ENCODE measurements at places on chromosomes 3 and 15.

GRCh38 chr3:183312433-183312832 lies 59.4 kb downstream of the B3GNT5 start:
- no peak for DNase-seq

DNA sequence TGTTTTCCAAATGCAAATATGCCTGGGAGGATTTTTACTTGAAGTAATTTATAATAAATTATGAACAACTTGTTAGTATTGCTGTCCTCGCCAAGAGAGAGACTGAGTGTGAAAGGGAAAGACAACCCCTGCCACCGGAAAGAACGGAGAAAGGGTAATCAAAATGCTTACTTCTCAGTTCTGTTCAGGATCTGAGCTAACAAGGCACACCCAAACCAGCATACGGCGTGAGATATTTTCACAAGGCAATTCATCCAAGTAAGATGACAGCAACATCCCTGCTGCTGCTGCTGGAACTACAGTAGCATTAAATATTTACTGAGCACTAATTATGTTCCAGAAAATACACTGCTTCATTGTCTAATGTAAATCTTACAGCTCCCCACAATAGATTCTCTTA lies 96.1 kb downstream of the KBTBD8 start:
- DNase-seq = no peak

DNA sequence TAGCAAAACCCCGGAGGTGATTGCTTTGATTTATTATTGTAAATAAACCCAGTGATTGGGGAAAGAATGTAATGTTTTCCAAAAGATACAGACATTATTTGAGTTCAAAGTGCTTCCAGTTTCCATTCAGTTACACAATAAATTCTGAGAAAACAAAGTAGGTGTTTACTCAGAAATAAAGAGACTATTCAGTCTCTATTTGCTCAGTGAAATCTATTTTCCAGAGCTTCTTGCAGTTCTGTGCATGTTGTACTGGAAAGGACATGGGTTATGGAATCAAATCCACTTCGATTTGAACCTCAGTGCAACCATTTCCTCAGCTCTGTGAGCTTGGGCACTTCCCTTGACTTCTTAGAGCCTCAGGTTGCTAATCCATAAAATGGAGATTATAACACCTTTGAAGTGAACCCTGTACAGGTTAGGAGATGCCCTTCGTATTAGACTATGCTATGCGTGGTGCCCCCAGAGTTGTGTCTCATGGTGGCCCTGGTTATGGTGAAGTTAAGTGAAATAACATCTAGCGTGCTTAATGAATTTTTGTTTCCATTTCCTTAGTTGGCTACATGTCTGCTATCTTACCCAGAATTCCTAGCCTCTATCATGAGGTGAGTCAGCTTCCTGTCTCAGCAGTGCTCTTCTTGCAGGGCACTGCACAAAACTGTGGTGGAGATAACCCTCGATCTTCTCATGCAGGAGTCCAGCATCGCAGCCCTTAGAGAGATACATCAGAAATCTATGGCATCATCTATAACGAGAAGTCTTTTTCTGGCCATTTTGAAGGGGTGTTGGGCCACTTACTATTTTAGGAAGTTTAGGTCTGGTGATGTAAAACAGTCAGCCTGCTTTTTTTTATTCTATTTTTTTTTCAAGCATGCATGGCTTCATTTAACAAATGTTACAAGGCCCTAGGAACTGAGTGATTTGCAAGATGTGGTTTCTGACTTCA lies 97.7 kb downstream of the RPL39L start:
- peak; percentile 67 for DNase-seq

DNA sequence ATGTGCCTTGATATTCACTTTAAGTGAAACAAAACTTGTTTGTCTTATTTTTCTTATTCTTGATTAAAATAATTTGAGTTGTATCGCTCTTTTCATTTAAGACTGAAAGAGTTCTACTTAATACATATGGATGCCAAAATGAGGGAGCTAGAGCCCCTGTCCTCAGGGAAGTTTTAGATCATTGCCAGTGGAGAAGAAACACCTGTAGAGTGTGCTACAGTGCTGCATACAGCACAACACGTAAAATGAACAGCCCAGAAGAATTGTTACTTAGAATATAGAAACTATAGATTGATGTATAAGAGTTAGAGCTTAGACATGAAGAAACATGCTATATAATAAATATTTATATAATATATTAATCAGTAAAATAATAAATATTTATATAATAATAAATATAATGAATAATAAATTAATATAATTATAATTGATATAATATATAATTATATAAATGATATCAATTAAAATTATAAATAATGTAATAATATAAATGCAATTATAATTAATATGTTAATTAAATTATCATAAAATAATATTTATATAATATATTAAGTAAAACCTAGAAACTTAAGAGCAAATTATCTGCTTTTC lies 1234.7 kb downstream of the ROBO2 start:
- DNase-seq = no peak

- no peak for DNase-seq
Measured at GRCh38 chr15:92811148-92811913, 88.8 kb upstream of the CHD2 start.

- DNase-seq = no peak
Measured at GRCh38 chr15:52261026-52261425, 34.6 kb downstream of the MYO5C start.

DNA sequence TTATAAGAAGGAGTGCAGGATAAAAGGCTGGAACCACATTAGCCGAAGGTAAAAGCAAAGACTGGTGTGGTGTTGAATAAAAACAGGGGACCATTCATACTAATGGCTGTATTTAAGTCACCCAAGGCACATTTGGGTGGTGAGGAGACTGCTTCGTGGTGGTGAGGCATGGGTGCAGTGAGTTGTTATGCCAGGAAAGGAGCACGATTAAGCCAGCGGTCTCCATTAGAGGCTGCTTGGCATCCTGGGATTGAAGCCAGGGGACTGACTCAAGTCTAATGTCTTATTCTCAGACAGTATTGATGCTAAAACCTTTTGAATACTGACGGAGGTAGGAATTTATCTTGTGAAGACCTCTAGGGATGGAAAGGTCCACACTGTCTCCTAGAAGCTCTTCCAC lies 21.9 kb downstream of the FEM1B start:
- no peak for DNase-seq

DNA sequence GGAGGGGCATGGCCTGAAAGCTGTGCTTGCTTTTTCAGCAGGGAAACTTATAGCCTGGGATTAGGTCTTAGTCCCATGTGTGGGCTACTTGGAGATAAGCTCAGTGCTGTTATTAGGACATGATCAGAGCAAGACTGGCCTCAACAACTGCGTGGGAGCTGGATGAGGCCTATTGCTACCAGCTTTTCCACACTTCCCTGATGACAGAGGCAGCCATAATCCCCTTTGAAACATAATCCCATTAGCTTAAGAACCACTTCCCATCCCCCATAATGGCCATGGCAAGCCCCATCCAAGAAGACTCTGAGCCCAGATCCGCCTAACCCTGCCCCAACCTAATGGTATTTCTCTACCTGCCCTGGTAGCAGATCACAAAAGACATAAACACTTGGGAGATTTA lies 26.6 kb upstream of the GK5 start:
- no peak for DNase-seq

- DNase-seq = no peak
Measured at GRCh38 chr3:158743664-158744566, 11.7 kb upstream of the RARRES1 start.

- peak; percentile 43 for DNase-seq
Measured at GRCh38 chr15:57218826-57219576, 157.3 kb upstream of the CGNL1 start.

DNA sequence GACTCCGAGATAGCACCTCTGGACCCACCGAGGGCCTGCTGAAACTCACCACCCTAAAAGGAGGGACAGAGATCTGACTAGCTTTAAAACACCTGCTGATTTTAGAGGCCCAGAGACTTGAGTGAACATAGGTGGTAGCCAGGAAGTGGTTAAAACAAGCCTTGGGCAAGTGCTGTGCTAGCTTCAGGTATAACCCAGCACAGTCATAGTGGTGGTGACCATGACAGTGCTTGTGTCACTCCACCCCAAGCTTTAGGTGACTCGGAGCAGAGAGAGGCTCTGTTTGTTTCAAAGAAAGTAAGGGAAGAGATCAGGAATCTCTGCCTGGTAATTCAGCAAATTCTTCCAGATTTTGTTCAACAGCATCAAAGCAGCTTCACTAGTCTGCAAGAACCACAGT lies 641.1 kb upstream of the BCHE start:
- DNase-seq = peak; percentile 8

DNA sequence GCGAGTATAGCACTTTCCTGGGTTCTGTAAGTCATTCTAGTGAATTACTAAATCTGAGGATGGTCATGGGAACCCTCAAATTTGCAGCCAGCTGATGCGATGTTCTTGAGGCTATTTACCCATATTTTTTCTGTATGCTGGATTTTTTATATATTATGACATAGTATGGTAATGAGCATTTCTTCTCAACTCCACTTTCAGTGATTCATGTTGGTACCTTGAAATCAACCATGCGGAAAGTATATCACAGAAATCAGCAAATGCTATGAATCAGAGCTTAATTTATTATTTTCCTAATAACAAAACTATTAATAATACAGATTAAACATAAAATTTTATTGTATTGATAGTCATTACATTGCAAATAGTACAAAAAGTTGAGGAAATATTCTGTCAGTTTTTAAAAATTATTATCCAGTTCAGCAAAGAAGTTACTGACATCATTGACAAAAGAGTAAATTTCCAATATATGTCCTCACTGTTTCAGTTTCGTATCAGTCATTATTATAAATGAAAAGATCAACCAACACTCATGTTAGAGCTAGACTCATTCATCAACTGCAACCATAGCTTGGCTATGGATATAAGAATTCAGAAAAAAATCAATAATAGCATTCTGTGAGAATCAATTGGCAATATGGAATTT lies 164.3 kb upstream of the SETMAR start:
- no peak for DNase-seq

DNA sequence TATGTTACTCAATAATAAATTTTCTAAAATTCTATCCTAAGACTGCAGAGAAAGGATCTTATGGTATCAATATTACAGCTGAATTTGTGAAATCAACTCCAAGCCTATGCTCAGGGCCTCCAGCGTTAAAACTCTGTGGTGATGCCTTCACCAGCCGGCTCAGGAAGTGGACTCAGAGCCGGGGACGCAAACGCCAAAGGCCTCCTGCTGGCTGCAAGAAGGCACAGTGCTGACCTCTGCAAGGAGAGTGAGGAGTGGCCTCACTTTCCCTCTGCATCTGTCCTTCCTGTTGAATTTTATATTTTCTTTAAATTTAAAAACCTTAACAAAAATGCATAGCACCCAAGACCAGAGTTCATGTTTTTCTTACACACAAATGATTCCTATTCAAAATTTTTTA lies 48.5 kb downstream of the HERC2 start:
- no peak for DNase-seq

GRCh38 chr15:57573151-57573550 lies 18.6 kb upstream of the MYZAP start:
- no peak for DNase-seq

DNA sequence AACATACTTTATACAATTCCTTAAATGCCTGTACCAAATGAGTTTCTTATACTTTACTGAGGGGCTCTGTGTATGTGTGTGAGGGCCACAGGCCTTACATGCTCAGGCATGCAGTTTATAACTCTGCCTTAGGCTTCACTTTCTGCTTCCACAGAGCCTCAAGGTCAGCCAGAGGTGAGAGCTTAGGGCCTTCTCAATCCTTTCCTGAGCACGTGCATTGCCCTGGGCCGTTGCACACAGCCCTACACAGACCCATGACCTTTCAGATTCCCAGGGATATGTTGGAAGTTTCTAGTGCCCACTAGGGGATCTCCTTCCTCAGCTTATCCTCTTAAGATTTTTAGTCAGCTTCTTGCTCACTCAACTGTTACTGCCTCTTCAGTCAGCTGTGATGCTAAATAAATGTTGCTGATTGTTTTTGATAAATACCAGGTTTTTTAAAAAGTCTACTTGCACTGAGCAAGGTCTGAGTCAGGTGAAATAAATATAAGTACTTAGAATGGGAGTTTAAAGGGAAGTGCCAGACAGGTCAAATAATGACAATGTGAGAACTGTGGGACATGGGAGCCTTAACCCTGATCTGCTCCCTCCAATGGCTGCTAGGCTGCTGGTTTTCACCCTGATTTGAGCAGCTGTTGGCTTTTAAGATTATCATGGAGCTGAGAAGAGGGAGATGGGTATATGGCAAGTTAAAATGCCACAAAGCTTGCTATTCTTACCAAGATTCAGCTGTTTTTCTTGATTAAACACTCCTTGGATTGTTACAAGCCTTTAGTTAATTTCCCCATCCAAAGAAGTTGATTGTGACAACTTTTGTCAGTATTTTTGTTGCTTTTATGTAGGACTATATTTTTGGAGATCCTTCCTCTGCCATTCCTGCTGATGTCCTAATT lies 169.5 kb downstream of the PLD1 start:
- no peak for DNase-seq

- no peak for DNase-seq
Measured at GRCh38 chr3:11508346-11509172, 135.2 kb downstream of the VGLL4 start.

- no peak for DNase-seq
Measured at GRCh38 chr3:55169161-55169560, 241.3 kb upstream of the LRTM1 start.

All from GM12865 (cell line).